Ovary (tissue), 10 donors: ENCODE measurements at places on chromosomes 5 and 9.

GRCh38 chr5:119409235-119409815 is 43.0 kb upstream of the HSD17B4 start:
- no peak for DNase-seq
- no peak overlapping the region for H3K27ac ChIP-seq
- H3K4me3 ChIP-seq, result no peak overlapping the region
- H3K4me1 ChIP-seq, result no peaks in the 10 kb centered on the region
- no peaks in the 10 kb centered on the region for H3K27me3 ChIP-seq

DNA sequence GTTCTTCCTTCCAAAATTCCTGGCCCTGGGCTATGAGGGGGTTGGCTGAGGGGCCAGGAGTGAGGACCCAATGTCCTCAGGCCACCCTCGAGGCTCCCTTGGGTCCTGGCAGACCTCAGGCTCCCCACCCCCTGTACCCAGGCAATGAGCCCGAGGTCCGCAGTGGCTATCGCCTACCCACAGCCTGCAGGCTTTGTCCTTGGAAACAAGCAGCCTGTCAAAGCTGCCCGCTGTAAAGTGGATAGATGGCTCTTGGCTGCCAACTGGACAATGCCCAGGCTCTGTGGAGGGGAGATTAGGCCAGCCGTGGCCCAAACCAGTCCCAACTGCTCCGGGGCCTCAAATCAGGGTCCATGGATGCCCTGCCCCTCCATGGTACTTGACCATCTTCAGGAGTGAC is 2.2 kb upstream of the ADGRD2 start:
- no peaks in the 10 kb centered on the region for H3K27me3 ChIP-seq
- H3K4me3 ChIP-seq, result no peak overlapping the region
- peaks cover 3% of the 10 kb centered on the region for H3K4me1 ChIP-seq
- H3K36me3 ChIP-seq, result no peaks in the 10 kb centered on the region

DNA sequence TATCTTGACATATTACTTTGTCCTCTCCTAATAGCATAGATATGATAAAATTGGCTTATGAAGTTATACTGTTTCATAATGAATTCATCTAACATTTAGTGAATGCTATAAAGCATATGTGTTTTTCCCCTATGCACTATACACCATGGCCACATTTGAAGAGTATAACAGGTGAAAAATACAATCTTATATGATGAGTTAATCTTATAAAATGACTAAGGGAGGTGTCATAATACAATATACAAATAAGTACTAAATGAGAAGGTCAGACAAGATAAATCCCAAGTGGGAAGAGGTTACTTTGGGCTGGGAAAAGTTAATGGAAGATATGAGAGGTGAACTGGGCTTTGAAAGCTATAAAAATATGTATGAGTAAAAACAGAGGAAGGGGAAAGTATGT is 174.4 kb downstream of the PCSK1 start:
- no peak overlapping the region for H3K27ac ChIP-seq
- DNase-seq, result no peak
- no peaks in the 10 kb centered on the region for H3K36me3 ChIP-seq
- H3K4me3 ChIP-seq, result no peak overlapping the region
- no peaks in the 10 kb centered on the region for H3K4me1 ChIP-seq

DNA sequence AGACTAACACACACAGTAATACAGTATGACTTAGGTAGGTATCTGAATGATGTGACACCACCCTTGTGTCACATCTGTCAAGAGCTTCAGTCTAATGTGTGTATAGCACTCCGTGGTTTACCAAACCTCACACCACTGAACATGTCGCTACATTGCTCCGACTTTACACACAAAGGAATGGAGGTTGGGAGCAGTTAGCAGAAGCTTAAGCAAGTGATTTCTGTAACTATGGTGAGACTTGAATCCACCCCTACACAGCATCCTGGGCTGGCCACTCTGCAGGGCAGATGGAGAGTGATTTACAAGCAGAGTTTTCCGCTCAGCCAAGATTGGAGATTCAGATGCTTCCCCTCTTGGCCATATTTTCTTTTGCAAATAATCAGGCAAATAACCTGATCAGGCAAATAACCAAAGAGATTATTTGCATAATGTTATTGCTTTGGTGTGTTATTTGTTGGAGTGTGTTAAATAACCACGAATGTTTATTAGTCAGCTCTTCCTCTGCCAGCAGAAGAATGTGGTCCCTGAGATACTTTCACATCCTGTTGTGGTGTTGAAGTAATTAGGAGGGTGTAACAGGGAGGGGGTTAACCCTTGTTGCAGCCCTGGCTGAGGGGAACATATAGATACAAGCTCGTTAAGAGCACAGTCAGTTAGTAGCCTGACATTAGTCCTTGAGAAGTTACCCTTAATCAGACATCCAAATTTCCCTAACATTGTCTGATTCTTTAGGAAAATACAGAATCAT is 92.8 kb downstream of the SNX18 start:
- H3K27me3 ChIP-seq, result no peaks in the 10 kb centered on the region
- no peak overlapping the region for H3K27ac ChIP-seq
- H3K4me1 ChIP-seq, result peaks cover 2% of the 10 kb centered on the region
- no peak for DNase-seq
- no peak overlapping the region for H3K4me3 ChIP-seq

- H3K4me3 ChIP-seq, result no peak overlapping the region
- H3K27ac ChIP-seq, result no peak overlapping the region
- H3K27me3 ChIP-seq, result no peaks in the 10 kb centered on the region
- H3K4me1 ChIP-seq, result no peaks in the 10 kb centered on the region
Observed at GRCh38 chr5:165138236-165138635, 1632.8 kb downstream of the MAT2B start.

- no peak overlapping the region for H3K4me3 ChIP-seq
- DNase-seq, result peak; percentile 18
- H3K27me3 ChIP-seq, result no peaks in the 10 kb centered on the region
- no peak overlapping the region for H3K27ac ChIP-seq
- H3K36me3 ChIP-seq, result no peaks in the 10 kb centered on the region
- H3K4me1 ChIP-seq, result peaks cover 1% of the 10 kb centered on the region
Observed at GRCh38 chr5:168023191-168023590, 268.3 kb upstream of the WWC1 start.

DNA sequence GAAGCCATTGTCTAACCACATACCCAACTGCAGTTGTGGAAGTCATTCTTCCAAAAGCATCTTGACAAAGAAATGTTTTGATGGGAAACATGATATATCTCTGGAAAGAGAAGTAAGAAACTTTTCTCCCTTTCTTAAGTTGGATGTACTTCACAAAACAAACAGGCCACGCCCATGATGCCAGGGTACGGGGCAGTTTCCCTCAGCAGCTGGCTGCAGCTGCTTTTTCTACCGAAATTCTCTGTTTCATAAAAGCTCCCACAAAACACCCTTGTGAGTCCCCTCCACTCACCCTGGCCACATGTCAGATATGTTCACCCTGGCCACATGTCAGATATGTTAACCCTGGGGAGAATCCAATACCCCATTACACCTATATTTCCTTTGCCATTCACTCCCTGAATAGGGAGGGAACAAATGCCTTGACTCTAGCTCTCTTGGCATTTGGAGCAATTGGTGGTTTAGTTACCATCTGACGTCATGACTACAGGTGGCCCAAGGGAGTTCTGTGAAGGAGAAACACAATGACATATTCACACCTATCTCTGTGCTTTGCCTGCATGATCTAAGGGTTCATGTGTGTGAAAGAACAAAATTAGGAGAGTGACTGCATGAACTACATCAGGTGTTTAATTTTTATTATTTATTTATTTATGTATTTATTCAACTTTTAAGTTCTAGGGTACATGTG is 103.0 kb downstream of the AOPEP start:
- no peak overlapping the region for H3K27ac ChIP-seq
- H3K4me1 ChIP-seq, result peaks cover 17% of the 10 kb centered on the region
- DNase-seq, result no peak
- no peak overlapping the region for H3K4me3 ChIP-seq
- H3K27me3 ChIP-seq, result no peaks in the 10 kb centered on the region

GRCh38 chr5:121053055-121053985 is 589.2 kb downstream of the PRR16 start:
- no peak for DNase-seq
- H3K4me3 ChIP-seq, result no peak overlapping the region
- no peaks in the 10 kb centered on the region for H3K4me1 ChIP-seq
- no peaks in the 10 kb centered on the region for H3K27me3 ChIP-seq
- no peak overlapping the region for H3K27ac ChIP-seq

GRCh38 chr5:80568251-80568650 is 1.8 kb downstream of the ANKRD34B start:
- no peak overlapping the region for H3K4me3 ChIP-seq
- no peak for DNase-seq
- H3K27ac ChIP-seq, result no peak overlapping the region
- no peaks in the 10 kb centered on the region for H3K36me3 ChIP-seq
- no peaks in the 10 kb centered on the region for H3K27me3 ChIP-seq

GRCh38 chr5:21919414-21920022 is 933.6 kb downstream of the CDH12 start:
- H3K4me3 ChIP-seq, result no peak overlapping the region
- no peaks in the 10 kb centered on the region for H3K27me3 ChIP-seq
- H3K4me1 ChIP-seq, result no peaks in the 10 kb centered on the region
- no peaks in the 10 kb centered on the region for H3K36me3 ChIP-seq

DNA sequence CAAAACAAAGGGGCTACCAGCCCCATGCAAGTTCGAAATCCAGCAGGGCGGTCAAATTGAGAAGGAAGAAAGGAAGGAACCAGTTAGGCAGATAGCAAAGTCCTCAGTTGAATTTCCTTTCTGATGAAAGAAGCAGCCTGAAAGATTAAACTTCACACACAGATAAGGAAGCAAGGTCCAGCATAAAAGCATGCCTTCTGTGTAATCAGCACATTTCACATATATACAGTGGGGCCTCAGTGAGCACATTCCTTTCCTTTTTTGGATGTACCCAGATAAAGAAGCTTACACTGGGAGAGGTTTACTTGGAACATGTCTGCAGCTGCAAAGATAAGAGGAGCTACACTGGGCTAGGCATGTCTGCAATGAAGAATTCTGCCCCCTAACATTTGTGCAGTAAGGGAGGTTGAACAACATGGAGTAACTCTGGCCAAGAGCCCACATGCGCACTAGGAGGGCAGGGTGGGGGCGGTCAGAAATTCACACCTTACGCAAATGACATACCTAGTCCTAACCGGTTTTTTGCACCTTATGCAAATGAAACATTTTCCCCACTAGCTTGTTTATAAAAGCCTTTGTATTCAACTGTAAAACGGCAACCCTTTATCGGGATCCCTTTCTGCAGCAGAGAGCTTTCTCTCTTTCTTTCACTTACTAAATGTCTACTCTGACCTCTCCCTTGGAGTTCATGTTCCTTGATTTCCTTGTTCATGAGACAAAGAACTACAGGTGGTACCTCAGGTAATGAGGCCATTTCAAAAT is 149.7 kb upstream of the FBXL17 start:
- no peaks in the 10 kb centered on the region for H3K4me1 ChIP-seq
- no peak overlapping the region for H3K4me3 ChIP-seq
- H3K36me3 ChIP-seq, result no peaks in the 10 kb centered on the region
- H3K27ac ChIP-seq, result no peak overlapping the region
- no peak for DNase-seq

DNA sequence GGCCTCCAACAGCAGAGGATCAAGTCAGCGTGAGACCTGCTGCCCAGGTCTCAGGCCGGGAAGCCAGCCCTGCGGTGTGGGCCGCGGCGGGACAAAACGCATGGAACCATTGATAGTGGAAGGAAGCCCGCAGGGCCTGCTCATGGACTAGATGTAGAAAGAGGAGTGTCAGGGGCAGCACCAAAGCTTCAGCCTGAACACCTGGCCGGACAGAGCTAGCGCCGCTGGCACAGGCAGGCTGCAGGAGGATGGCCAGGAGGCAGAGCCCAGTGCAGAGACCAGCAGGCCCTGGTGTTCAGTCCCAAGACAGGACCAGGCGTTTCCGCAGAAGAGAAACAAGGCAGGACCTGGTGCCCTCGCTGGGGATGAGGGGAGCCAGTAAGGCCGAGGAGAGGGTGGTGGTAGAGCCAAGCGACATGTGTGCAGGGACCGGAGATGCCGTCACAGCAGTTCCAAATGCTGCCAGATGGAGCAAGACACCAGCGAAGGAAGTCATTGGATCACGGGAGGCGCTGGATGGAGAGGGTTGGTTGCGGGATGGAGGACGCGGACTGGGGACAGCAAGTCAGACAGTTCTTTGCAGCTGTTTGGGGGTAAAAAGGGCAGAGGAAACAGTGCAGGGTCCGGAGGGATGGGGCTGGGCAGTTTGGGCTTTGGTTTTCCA is 42.1 kb upstream of the OLFM1 start:
- no peak overlapping the region for H3K27ac ChIP-seq
- peak; percentile 9 for DNase-seq
- no peaks in the 10 kb centered on the region for H3K4me1 ChIP-seq
- no peak overlapping the region for H3K4me3 ChIP-seq
- H3K27me3 ChIP-seq, result no peaks in the 10 kb centered on the region

DNA sequence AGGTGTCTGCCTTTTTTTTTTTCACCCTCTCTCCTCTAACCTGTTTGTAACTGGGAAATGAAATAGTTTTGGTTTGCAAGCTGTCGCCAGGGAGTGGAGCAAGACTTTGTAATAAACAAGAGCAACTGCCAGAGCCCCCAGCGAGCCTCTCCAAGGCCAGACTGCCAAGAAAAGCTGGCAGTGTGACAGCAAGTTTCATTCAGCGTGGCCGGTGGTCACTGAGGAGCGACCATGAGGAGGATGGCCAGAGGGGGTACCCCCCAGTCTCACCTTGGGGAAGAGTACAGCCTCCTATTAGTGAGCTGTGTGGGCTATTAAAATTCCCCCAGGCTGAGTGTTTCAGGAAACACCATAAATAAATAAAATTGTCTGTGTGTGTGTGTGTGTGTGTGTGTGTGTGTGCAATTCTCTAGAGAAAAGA is 49.9 kb downstream of the ZFAND5 start:
- H3K27me3 ChIP-seq, result no peaks in the 10 kb centered on the region
- H3K4me1 ChIP-seq, result peaks cover 9% of the 10 kb centered on the region
- H3K36me3 ChIP-seq, result no peaks in the 10 kb centered on the region
- H3K4me3 ChIP-seq, result no peak overlapping the region

GRCh38 chr9:93683331-93684134 is 107.1 kb downstream of the PHF2 start:
- no peak overlapping the region for H3K4me3 ChIP-seq
- DNase-seq, result no peak
- H3K27me3 ChIP-seq, result no peaks in the 10 kb centered on the region

DNA sequence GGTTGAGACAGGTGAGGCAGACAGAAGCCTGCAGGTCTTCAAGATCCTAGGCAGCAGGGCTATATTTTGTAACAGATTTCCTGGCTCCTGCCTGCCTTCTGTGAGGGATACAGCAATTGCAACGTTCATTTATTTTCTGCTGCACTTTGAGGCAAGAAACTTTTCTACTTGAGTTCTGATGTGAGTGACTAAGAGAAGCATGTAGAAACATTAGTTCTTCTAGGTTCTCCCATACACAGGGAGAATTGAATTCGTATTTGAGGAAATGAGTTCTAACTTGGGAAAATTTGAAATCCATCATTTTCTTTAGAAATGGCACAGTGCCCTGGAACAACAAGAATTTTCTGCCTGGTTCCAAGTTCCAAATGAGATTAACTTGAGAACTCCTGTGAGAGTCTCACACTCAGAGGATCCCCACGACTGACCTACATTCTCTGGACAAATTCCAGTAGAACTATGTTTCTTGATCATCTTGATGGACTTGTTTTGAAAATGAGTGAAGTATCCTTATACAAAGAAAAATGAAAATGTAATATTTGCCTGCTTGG is 15.0 kb downstream of the MAMDC2 start:
- no peak overlapping the region for H3K4me3 ChIP-seq
- no peaks in the 10 kb centered on the region for H3K27me3 ChIP-seq
- no peaks in the 10 kb centered on the region for H3K36me3 ChIP-seq
- peak overlapping the region; percentile 6 for H3K27ac ChIP-seq
- no peak for DNase-seq
